ENCODE measurements at places on chromosomes 2 and 18.

GRCh38 chr18:30743033-30743432, 299.5 kb downstream of the DSC3 start:
- no peak for DNase-seq

- no peak for DNase-seq
Measured at GRCh38 chr18:63539904-63540510, 2.2 kb upstream of the SERPINB12 start.

DNA sequence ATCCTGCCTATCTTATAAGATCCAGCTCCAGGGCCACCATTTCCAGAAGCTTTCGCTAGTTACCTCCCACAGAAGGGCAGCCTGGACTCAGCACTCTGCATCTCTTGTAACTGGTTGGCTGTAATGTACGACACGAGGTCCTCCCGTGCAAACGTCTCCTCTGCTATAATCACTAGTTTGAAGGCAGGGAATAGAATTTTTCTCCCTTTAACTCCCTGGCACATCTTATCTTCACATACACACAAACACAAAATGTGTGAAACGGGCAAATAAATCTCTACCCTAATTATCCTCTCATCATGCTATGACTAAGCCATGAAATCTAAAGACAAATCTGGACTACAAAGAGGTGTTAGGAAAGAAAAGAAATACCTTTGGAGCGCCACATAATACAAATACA, 36.8 kb downstream of the RNU4ATAC start:
- no peak for DNase-seq

DNA sequence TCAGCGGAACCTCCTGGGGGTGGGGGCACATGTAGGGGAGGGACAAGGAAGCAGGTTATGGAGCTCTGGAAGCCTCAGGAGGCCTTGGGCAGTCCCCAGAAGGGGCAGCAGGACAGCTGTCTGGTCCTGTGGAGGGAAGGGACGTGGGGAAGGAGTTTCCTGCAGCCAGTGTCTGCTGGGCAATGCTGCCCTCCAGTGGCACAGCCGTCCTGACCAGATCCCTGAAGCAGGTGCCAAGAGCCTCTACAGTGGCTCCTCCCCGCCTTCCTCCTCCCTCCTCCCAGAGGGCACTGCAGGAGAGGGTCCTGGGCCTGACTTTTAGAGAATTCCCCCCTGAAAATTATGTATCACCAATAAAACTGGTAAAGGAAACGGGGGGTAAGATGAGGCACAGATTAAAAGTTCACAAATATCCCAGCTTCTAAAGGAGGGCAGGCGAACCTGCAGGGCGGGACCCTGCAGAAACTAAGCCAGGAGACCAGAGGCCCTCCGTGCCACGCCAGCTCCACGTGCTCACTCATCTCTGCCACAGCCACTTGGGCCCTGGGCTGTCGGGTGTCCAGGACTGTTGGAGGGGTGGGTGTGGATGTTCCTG, 258.5 kb downstream of the TWIST2 start:
- DNase-seq, result no peak

GRCh38 chr2:162317058-162317742, 1.3 kb downstream of the IFIH1 start:
- DNase-seq, result no peak

All from posterior vena cava (tissue), 2 donors.